CD4-positive, alpha-beta T cell treated with Interleukin-15 for 4 hours (primary cell): ENCODE measurements at places on chromosomes 3 and 15.

DNA sequence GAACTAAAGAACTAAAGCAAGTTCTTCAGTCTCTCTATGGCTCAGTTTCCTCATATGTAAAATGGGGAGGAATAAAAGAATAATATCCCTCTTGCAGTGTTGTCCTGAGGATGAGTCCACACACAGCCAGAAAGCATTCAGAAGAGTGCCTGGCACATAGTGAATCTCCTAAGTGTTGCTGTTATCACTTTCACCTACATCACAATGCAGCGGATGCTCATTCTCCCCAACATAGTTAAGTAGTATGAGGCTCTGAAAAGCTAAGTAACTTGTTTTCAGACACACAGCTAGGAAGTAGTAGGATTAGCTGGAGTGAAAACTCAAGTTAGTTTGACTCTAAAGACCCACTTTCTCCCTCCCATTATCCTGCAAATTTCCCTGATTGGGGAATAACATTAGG, 9.1 kb upstream of the USP3 start:
- DNase-seq: no peak

DNA sequence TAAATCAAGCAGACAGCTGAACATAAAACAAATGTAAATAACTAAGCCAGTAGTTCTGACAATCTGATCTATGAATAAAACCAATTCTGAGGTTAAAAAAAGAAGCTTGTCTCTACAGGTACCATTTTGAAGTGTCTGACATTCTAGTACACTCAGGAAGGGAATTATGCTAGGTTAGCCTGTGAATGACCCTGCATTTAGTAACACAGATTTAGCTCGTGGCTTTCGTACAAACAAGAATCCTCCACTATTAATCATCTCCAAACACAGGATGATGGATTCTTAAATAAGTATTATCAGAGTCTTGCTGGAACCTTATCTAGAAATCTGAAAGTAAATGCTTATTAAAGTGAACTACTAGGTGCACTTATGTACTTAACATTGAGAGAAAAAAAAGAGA, 1120.1 kb downstream of the ROBO1 start:
- DNase-seq: no peak

GRCh38 chr3:45562027-45562426, 32.5 kb upstream of the LIMD1 start:
- DNase-seq: no peak

- DNase-seq: no peak
Observed at GRCh38 chr15:92118162-92118935, 264.8 kb downstream of the SLCO3A1 start.

- DNase-seq: no peak
Observed at GRCh38 chr15:68566377-68566954, 12.3 kb upstream of the CORO2B start.

- DNase-seq: no peak
Observed at GRCh38 chr15:40567111-40567510, 2.0 kb upstream of the RPUSD2 start.

DNA sequence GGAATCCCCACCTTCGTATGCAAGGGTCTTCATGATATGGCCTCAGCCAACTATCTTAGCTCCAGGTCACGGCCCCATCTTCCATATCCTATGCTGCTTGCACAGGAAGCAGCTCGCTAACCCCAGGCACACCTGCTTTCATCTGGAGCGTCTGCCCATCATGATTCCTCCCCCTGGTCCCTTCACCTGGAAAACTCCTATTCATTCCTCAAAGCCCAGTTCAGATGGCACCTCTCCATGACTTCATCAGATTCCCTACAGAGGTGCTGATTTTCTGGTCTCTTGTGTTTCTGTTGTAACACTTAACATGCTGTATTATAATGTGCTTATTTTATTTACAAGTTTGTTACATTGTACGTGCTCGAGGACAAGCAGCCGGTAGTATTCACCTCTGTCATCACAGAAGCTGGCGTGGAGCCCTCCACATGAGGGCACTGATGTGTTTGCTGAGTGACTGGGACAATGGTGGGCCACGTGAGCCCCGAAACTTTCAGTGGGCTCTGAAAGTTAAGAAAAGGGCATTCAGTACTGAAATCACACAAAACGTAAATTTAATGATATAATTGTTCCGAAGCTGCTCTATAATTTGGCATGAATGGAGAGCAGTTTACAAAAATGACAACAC, 16.2 kb downstream of the MUC20 start:
- no peak for DNase-seq

- DNase-seq: no peak
Observed at GRCh38 chr15:95295363-95295762, 1035.1 kb upstream of the NR2F2 start.

- DNase-seq: no peak
Observed at GRCh38 chr3:95228416-95228815, 1165.6 kb downstream of the NSUN3 start.

DNA sequence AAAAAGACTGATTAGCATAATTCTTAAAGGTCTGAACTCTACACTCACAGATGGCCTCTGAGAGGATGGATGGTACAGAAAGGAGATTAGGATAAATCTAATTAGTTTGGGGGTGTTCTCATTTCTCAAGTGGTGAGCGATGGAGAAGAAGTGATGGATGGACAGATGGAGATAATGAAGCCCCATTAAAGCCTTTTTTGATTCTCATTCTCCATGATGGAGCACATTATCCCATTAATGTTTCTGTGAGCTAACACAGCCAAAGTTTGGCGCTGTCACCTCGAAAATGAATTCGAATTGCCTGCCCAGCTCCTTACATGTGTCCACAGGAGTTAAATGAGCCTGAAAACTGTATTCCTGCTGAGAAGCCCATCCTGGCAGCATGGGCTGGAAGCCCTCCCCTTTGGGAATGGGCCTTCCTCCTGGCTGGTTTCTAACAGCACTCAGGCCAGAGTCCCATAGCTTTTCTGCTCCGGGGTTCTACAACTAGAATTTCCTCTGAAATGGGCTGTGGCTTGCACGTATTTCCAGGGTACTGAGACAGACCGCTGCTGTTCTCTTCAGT, 726.0 kb upstream of the CFAP20DC start:
- DNase-seq: no peak

- DNase-seq: no peak
Observed at GRCh38 chr3:62335196-62335595, 38.2 kb downstream of the FEZF2 start.

- no peak for DNase-seq
Observed at GRCh38 chr15:70902107-70902506, 9.5 kb downstream of the LRRC49 start.

GRCh38 chr15:56344336-56344735, 20.9 kb upstream of the TEX9 start:
- no peak for DNase-seq

- no peak for DNase-seq
Observed at GRCh38 chr3:100815583-100815982, 106.3 kb downstream of the TFG start.

- DNase-seq: no peak
Observed at GRCh38 chr3:170075441-170076091, 37.8 kb downstream of the GPR160 start.
